ENCODE measurements at places on chromosomes 6 and 20.

GRCh38 chr6:19301980-19302379 is 535.2 kb upstream of the ID4 start:
- DNase-seq: no peak

- DNase-seq: no peak
Observed at GRCh38 chr6:145544514-145544913, 190.8 kb downstream of the EPM2A start.

- no peak for DNase-seq
Observed at GRCh38 chr6:100339574-100340255, 125.0 kb downstream of the SIM1 start.

- no peak for DNase-seq
Observed at GRCh38 chr6:34771727-34772126, 14.4 kb downstream of the SNRPC start.

GRCh38 chr6:9659848-9660247 is 755.0 kb downstream of the TFAP2A start:
- DNase-seq: no peak

DNA sequence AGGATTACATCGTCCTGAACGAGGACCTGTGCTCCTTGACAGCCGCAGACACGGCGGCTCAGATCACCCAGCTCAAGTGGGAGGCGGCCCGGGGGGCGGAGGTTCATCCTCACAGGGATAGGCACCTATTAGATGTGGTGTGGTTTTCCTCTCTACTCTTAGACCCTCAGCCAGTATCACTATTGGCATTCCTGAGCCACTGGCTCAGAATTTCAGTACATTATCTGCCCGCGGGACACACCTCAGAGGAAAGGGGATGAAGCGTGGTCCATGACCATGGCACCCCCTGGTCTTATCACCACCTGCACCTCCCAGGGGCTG is 34.6 kb upstream of the HLA-G start:
- DNase-seq: no peak

GRCh38 chr6:81531869-81532561 is 220.5 kb downstream of the TENT5A start:
- no peak for DNase-seq

GRCh38 chr20:46644160-46644559 is 7.1 kb downstream of the SLC13A3 start:
- no peak for DNase-seq

GRCh38 chr6:124960757-124961463 is 1.3 kb upstream of the RNF217 start:
- DNase-seq: no peak

- no peak for DNase-seq
Observed at GRCh38 chr6:30997301-30997700, 13.0 kb upstream of the MUC22 start.

GRCh38 chr20:63007360-63007645 is 539 bp upstream of the BHLHE23 start:
- no peak for DNase-seq

DNA sequence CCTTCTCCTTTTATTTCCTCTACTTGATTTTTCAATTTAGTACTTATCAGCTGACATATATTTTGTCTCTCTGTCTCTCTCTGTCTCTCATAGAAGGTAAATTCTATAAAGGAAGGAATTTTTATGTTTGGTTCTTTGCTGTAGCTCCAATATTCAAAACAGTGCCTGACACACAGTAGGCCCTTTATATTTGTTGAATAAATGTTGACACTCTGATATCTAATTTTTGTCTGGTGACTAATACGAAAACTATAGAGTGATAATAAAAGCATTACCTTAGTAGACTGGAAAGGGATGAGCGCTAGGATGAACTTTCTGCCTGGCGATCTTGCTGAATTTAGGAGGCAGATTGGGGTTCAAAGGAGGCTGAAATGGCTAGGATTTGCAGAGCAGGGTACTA is 42.8 kb downstream of the PTPN1 start:
- no peak for DNase-seq

GRCh38 chr6:104729433-104729832 is 130.3 kb downstream of the HACE1 start:
- DNase-seq: no peak

DNA sequence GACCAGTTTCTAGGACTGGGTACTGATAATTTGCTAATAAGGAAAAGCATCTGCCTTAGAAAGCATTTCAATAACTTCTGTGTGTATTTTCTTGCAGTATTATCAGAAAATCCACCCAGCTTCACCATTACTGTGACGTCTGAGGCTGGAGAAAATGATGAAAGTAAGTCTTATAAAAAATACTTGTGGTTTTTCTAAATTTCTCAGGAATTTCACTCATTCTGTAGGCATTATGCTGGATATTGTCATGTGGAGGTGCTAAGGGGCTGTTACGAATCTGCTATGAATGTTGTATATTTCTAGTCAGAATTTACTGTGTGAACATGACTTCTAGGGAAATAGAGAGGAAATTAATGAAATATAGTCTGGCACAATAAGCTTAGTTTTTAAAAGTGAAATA is 8.9 kb downstream of the RWDD1 start:
- no peak for DNase-seq

DNA sequence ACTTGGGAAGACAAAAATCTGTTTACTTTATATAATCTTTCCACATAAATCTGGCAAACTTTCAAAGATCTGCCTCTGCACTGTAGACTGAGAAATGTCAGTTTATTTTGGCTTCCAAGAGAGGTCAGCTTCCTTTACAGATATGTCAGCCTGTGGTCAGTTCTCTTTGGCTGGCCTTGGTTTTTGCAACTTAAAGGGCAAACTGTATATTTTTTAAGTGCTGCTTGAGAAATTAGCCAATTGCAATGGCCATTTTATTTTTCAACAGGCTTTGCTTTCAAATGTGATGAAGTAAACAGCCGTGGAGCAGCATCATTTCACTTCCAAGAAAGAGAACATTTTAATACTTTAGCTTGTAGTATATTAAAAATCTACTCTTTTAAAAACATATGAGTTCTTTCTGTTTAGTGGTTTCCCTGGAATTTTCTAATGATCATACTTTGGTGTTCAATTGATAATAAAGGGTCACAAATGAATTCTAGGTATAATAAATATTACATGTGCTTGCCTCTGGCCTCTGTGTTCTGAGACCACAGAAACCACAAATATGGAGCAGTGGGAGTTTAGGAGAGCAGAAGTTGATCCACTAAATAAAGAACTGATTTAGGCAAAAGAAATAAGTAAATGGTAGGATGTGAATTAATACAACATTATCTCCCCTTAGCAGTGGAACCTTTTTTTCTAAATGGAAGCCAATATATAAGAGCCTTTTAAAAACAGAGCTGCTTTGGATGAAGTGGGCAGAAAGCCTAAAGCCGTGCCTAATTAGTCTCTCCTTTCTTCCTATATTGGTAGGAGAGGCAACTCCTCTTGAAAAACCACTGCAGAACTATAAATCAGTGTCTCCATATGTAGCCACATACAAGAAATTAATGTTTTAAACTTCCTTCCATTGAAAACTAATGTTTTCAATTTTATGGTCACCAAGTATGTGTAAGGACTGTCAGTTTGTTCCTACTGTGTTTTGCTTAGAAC is 16.2 kb downstream of the ADGRB3 start:
- no peak for DNase-seq

GRCh38 chr20:8115436-8115835 is 16.6 kb upstream of the PLCB1 start:
- no peak for DNase-seq

DNA sequence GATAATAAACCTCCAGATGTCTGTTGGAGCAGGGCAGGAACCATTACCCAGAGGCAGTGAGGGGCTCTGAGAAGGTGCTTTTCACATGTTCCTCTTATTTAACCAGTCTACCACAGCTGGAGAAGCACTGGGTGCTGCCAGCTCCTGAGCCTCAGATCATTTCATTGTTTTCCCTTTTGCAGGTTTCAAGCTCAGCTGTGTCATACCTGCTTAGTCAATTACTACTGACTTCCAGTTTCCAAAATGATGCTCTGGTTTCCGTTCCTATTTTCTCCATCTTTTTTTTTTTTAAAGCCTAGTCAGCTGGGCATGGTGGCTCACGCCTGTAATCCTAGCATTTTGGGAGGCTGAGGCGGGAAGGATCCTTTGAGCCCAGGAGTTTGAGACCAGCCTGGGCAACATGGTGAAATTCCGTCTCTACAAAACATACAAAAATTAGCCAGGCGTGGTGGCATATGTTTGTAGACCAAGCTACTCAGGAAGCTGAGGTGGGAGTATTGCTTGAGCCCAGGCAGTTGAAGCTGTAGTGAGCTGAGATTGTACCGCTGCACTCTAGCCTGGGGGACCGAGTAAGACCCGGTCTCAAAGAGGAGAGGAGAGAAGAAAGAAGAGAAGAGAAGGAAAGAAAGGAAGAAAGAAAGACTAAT is 6.7 kb downstream of the FLOT1 start:
- DNase-seq: peak; percentile 54

- DNase-seq: no peak
Observed at GRCh38 chr6:1182722-1183521, 129.0 kb upstream of the FOXQ1 start.

DNA sequence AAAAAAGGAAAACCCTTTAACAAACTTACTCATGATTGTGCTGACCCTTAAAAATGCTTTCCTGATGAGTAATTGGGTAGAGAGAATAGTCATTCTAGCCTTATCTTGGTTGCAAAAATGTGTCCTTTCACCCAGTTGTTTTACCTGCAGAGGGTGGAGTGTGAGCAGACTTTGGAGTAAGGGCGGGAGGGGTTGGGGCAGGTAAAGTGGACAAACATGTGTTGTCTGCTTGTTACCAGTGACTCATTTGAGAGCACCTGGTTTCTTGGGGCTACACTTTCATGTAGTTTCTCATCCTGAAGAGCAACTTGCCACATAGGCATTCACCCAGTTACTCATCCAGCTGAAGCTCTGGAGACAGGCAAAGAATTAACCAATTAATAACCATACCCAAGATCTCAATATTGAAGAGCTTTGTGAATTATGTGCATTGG is 121.1 kb downstream of the TNFRSF21 start:
- no peak for DNase-seq

GRCh38 chr20:906001-906520 is 10.1 kb downstream of the ANGPT4 start:
- DNase-seq: no peak

DNA sequence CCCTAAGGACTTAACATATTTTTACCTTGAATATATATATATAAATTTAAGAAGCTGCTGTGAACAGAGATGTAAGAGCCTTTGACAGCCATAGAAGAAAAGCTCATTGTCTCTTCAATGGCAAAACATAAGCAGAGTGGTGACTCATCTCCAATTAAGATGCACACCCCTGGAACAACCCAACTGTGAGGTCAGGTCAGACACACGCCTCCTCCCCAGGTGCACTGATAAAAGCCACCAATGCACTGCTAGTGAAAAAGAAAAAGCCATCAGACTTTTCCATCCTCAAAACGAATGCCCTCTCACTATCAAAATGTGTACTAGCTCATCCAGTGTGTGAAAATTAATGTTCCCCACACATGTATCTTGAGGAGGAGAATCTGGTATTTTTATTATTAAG is 100.1 kb downstream of the SMLR1 start:
- DNase-seq: no peak

DNA sequence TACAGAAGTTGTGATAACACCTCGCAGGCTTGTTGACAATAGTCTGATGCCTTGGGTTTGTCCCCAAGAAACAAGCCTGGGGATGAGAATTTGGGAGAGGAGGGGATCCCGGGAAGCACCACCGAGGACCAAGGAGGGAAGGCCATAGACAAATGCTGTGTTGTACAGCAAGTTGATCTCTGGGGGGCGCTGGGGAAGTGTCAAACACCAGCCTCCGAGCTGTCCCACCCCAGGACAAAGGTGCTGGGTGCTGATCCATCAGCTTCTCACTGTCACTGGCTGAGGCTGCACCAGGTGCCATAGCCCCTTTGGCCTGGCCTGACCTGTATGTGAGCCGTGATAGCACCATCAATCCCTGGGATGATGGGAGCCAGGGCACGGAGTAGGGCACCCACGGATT is 64.0 kb downstream of the SYNDIG1 start:
- no peak for DNase-seq

- no peak for DNase-seq
Observed at GRCh38 chr6:6703699-6704098, 115.2 kb downstream of the LY86 start.

- no peak for DNase-seq
Observed at GRCh38 chr6:113875470-113875869, 18.3 kb downstream of the MARCKS start.

DNA sequence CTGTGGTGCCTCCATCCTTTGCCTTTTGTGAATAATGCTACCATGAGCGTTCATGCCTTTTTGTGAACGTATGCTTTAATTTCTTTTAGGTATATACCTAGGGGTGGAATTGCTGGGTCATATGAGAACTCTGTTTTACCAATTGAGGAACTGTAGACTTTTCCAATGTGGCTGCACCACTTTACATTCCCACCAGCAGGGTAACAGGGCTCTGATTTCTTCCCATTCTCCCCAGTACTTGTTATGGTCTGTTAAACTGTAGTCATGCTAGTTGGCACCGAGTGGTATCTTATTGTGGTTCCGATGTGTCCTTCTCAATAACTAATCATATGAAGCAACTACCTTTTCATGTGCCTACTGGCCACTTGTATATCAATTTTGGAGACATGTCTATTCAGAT is 312.1 kb downstream of the GMDS start:
- DNase-seq: no peak

DNA sequence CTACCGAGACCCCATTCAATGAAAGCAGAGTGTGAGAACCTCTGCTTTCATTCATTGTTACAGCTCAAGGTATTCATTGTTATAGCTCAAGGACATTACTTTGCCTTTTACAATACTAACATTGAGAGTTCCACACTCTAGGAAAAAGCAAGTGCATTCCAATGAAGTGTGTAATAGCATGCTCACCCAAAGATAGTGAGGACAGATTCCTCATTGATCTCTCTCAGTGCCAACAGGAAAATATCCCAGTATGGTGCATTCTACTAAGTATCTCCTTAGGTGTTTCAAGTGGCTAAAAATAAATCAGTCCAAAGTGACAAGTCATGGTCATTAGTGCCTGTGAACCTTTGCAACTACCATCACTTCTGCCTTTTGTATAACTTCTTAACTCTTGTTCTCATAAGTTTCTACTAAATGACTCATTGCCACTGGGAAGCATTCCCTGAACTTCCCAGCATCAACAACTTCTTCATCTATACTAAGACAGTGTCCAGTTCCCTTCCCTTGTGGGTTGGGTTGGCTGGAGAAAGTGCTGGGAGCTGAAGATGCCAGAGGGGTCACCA is 140.7 kb upstream of the STXBP5 start:
- no peak for DNase-seq

GRCh38 chr20:37541326-37541725 is 13.7 kb upstream of the BLCAP start:
- DNase-seq: no peak

DNA sequence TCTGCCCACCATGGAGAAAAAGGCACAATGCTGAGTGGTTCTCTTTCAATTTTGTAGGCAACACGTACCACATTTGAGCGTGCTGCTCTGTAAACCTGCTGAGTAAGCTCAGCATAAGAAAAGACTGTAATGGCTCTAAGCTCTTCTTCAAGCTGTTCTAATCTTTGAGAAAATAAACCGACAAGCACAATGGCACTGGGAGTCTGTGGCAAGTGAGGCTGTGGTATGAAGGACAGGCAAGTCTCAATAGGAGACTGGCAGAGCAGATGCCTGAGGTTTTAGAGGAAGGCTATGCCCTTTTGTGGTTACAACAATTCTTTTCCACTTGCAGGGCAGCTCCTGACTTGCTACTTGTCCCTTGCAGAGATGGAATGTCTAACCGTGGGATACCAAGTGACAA is 136.7 kb upstream of the EXOC2 start:
- no peak for DNase-seq

- no peak for DNase-seq
Observed at GRCh38 chr6:38480036-38480435, 159.7 kb downstream of the BTBD9 start.

GRCh38 chr20:59082077-59082740 is 39.6 kb upstream of the PRELID3B start:
- DNase-seq: no peak

GRCh38 chr6:11460001-11460668 is 77.4 kb upstream of the TMEM170B start:
- DNase-seq: no peak

All from stimulated activated CD4-positive, alpha-beta T cell treated with anti-CD3 and anti-CD28 coated beads, Interleukin-1b, Interleukin-23, amount 100 ng/mL, for 48 hours (primary cell).